Naive B cell (primary cell): ENCODE measurements at places on chromosomes 5 and 9. TPM values are rescaled to one million over a fixed set of nuclear protein-coding genes. Genes with fewer than 3 reads are reported as not detected.

DNA sequence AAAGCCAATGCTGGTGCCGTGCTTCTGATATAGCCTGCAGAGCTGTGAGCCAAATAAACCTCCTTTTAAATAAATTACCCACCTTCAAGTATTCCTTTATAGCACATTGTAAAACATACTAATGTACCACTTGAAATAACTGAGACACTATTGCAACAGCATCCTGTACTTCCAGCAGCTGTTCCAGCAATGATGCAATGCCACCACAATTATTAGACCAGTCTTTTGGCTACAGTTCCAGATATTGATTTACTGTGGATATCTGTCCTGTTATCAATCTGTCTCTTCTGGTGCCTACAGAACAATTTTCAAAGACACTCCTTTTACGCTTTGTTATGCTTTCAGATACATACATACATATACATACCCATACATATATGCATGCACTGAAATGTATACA lies 567.9 kb downstream of the TAF11L14 start:
- no peaks in the 10 kb centered on the region for H3K4me1 ChIP-seq
- no peaks in the 10 kb centered on the region for H3K36me3 ChIP-seq
- no peaks in the 10 kb centered on the region for H3K27me3 ChIP-seq
- no peak overlapping the region for H3K4me3 ChIP-seq

DNA sequence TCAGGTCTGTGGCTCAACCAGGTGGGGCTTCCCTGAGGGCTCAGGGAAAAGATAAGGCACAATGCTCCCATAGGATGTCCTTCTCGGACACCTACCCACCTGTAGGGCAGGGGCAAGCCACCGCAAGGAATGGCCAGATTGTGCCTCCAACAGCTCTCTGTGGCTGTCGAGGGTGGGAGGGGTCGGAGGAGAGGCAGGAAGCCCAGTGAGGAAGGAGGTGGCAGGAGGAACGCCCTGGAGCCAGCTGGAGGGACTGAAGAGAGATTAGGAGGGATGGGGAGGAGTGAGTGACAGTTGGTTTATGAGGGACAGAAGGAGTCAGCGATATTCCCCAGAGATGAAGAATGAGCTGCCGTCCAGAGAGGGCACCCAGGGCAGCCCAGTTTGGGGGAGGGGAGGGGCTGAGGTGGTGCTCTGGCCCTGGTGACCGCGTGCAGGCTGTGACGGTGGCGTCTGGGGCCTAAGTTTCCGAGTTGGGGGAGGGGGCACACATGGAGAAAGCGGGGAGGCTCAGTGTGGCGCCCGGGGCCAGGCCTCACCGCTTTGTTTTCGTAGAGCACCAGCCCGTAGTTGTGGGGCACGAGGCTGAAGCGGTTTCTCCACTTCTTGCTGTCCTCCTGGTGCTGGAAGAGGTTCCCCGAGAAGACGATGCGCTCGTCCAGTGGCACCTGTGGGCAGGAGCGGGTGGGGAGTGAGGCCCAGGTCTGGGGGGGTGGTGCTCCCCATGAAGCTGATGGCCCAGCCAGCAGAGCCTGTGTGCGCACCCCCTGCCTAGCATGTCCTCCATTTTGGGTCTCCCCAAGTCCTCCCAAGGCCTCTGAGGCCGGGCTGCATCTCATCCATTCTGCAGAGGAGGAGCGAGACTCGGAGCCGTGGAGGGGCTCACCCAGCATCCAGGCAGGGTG lies 75.6 kb downstream of the LRSAM1 start:
- no peaks in the 10 kb centered on the region for H3K27me3 ChIP-seq
- no peak overlapping the region for H3K4me3 ChIP-seq
- H3K36me3 ChIP-seq = peaks cover 16% of the 10 kb centered on the region
- no peak overlapping the region for H3K27ac ChIP-seq
- no peak for DNase-seq

- DNase-seq = no peak
- no peaks in the 10 kb centered on the region for H3K27me3 ChIP-seq
- peaks cover 9% of the 10 kb centered on the region for H3K36me3 ChIP-seq
- no peak overlapping the region for H3K27ac ChIP-seq
Observed at GRCh38 chr9:104866191-104866590, 61.8 kb downstream of the ABCA1 start.

- H3K4me1 ChIP-seq = no peaks in the 10 kb centered on the region
- H3K27me3 ChIP-seq = peaks cover 45% of the 10 kb centered on the region
- no peaks in the 10 kb centered on the region for H3K36me3 ChIP-seq
- peak overlapping the region; percentile 41 for H3K4me3 ChIP-seq
Observed at GRCh38 chr9:97560851-97561250, 59.4 kb downstream of the TMOD1 start.

DNA sequence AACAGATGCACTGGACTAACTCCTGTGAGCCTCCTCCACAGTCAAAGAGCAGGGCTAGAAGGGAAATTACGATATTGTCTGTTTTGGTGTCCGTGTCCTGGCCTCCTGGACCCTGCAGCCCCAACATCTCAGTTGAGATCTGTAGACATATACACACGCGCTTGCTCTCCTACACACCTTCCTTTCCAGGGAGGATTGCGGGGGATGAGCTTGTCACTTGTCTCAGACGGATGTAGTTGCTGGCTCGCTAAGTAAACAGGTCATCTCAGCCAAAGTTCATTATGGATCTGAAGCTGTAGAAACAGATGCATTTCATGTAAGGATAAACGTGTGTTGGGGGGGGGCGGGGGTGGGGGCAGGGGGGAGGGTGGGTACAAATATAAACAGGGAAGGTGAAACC lies 549.3 kb downstream of the CCDC171 start:
- no peaks in the 10 kb centered on the region for H3K36me3 ChIP-seq
- no peak overlapping the region for H3K27ac ChIP-seq
- no peak for DNase-seq
- no peaks in the 10 kb centered on the region for H3K4me1 ChIP-seq
- no peak overlapping the region for H3K4me3 ChIP-seq

GRCh38 chr9:15103290-15103689 lies 193.1 kb upstream of the FREM1 start:
- no peaks in the 10 kb centered on the region for H3K4me1 ChIP-seq
- no peak for DNase-seq

DNA sequence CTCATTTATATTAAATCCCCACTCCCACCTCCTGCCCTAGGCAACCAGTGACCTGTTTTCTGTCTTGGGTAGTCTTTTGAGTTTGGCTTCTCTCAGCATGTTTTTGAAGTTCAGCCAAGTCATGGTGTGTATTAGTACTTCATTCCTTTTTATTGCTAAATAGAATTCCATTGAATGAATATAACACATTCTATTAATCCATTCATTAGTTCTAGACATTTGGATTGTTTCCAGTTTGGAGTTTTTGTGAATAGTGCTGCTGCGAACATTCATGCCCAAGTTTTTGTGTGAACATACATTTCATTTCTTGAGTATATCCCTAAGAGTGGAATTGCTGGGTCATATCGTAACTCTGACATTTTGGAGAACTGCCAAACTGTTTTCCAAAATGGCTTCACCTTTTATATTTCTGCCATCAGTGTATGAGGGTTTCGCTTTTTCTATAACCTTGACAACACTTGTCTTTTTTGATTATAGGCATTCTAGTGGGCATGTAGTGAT lies 2.7 kb downstream of the ZNF346 start:
- H3K4me3 ChIP-seq = no peak overlapping the region
- peaks cover 4% of the 10 kb centered on the region for H3K36me3 ChIP-seq
- no peaks in the 10 kb centered on the region for H3K27me3 ChIP-seq
- peaks cover 38% of the 10 kb centered on the region for H3K4me1 ChIP-seq
- DNase-seq = no peak

- no peak for DNase-seq
- H3K36me3 ChIP-seq = no peaks in the 10 kb centered on the region
- H3K27ac ChIP-seq = no peak overlapping the region
Observed at GRCh38 chr5:78327761-78328510, 32.5 kb upstream of the SCAMP1 start.

- no peak overlapping the region for H3K27ac ChIP-seq
- H3K4me3 ChIP-seq = no peak overlapping the region
- H3K27me3 ChIP-seq = peaks cover 6% of the 10 kb centered on the region
- H3K4me1 ChIP-seq = no peaks in the 10 kb centered on the region
Observed at GRCh38 chr9:81902626-81903025, 25.6 kb upstream of the SPATA31D4 start.

- H3K27ac ChIP-seq = peak overlapping the region; percentile 99
- H3K27me3 ChIP-seq = no peaks in the 10 kb centered on the region
Observed at GRCh38 chr5:177425196-177425800, 1.2 kb upstream of the GRK6 start.

DNA sequence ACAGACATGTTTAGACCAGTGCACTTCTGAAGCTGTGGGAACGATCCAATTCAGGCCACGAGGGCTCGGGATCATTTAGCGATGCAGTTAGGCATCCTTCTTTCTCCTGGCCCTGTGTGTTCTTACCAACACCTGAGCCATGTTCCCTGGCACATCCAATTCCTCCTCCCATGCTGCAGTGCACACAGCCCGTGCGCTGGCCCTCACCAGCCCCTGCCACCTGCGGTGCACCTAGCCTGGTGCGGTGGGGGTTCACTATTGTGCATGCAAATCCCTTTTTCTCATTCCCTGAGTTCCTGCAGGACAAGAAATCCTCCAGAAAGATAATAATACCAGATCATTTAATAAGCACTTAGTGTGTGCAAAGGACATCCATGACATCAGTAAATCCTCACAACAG lies 53.5 kb downstream of the NEURL1B start:
- peak overlapping the region; percentile 62 for H3K27ac ChIP-seq
- H3K36me3 ChIP-seq = no peaks in the 10 kb centered on the region
- H3K4me3 ChIP-seq = no peak overlapping the region
- no peak for DNase-seq

DNA sequence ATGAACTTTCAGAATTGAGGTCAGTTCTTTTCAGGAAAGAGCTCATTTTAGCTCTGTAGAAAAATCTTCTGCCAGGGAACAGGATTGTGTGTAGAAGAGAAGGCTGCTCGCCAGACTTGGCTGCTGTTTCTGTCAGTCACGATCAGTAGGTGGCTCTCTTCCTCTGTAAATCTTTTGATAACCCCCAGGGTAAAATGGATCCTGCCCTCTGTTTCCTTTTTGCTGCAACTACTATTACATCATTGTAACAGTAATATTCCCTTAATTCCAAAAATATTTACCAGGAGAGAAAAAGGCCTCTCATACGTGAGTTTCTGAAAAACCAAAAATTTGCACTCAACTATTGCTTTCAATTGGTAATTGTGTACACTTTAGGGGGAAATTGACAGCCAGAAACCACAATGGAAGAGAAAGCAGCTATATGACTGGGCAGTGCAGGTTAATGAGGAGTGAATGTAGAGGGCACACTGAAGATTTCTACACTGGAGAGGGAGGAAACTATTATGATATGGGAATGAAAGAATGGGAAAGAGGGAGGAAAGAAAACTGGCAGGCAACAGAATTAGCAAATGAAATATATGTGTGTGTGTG lies 12.3 kb downstream of the IFNA21 start:
- no peak for DNase-seq
- no peak overlapping the region for H3K4me3 ChIP-seq
- no peaks in the 10 kb centered on the region for H3K4me1 ChIP-seq

DNA sequence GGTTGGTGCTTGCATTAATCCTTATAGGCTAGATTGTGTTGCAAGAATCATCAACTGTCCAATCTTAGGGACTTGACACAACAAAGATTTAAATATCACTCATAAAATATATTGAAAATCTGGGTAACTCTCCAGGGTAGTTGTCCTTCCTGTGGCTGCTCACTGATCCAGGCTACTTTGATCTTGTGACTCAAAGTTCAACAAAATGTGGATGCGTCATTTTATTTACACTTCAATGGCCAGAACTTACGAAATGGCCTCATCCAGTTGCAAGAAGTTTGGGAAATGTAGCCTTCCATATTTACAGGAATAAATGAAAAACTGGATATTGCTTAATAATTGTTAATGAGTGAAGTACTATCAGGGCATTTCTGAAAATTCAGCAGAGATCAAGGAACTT lies 235.5 kb upstream of the ACTBL2 start:
- no peaks in the 10 kb centered on the region for H3K36me3 ChIP-seq
- no peak overlapping the region for H3K4me3 ChIP-seq
- no peak overlapping the region for H3K27ac ChIP-seq
- H3K27me3 ChIP-seq = no peaks in the 10 kb centered on the region
- no peak for DNase-seq
- no peaks in the 10 kb centered on the region for H3K4me1 ChIP-seq

GRCh38 chr9:93020151-93020550 lies 38.4 kb upstream of the SUSD3 start:
- no peak overlapping the region for H3K27ac ChIP-seq
- no peak for DNase-seq
- H3K36me3 ChIP-seq = peaks cover 24% of the 10 kb centered on the region
- H3K4me3 ChIP-seq = no peak overlapping the region
- H3K4me1 ChIP-seq = peaks cover 4% of the 10 kb centered on the region

DNA sequence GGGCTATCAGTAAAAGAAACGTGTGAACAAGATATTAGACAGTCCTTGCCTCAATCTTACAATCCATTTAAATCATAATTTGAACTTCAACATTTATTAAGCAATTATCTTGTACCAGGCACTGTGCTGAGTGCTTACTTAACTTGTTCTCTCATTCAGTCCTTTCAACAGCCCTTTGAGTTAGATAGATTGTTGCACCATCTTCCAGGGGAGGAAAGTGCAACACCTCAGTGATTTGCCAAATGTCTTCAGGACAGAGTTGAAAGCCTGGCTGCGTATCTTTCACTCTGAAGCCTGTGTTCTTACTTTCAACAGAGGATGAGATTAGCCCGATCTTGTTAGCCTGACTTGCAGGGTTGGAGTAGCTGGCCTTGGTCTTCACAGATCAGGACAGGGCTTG lies 34.2 kb upstream of the SUB1 start:
- no peaks in the 10 kb centered on the region for H3K27me3 ChIP-seq
- no peaks in the 10 kb centered on the region for H3K36me3 ChIP-seq
- no peak overlapping the region for H3K4me3 ChIP-seq
- no peak for DNase-seq
- H3K27ac ChIP-seq = no peak overlapping the region

GRCh38 chr5:90612919-90613318 lies 54.3 kb downstream of the ADGRV1 start:
- H3K4me1 ChIP-seq = peaks cover 7% of the 10 kb centered on the region
- no peak overlapping the region for H3K4me3 ChIP-seq
- H3K27me3 ChIP-seq = peaks cover 26% of the 10 kb centered on the region
- H3K36me3 ChIP-seq = no peaks in the 10 kb centered on the region
- H3K27ac ChIP-seq = no peak overlapping the region

Gene SLC6A18
- polyA plus RNA-seq = not detected

Gene RNF44
- 0.38 TPM for polyA plus RNA-seq

Gene NAIP
- 2.5 TPM for polyA plus RNA-seq

Gene PFN3
- polyA plus RNA-seq = not detected

Gene ARHGEF39
- 4.0 TPM for polyA plus RNA-seq

Gene FOXE1
- polyA plus RNA-seq = not detected

Gene GABRP
- polyA plus RNA-seq = not detected

Gene MEF2C
- 547 TPM for polyA plus RNA-seq

Gene CDX1
- not detected for polyA plus RNA-seq

Gene ARID3C
- polyA plus RNA-seq = not detected

Gene ZDHHC11
- not detected for polyA plus RNA-seq

Gene DNAJC21
- 30.8 TPM for polyA plus RNA-seq
